CD4-positive, alpha-beta T cell treated with Interleukin-21 for 1 hour (primary cell): ENCODE measurements at places on chromosomes 13 and 19.

- DNase-seq = no peak
These were observed 22.8 kb upstream of the NDUFS7 start for GRCh38 chr19:1360818-1361461.

GRCh38 chr13:108859197-108860012 is 230.0 kb downstream of the MYO16 start:
- DNase-seq = no peak

DNA sequence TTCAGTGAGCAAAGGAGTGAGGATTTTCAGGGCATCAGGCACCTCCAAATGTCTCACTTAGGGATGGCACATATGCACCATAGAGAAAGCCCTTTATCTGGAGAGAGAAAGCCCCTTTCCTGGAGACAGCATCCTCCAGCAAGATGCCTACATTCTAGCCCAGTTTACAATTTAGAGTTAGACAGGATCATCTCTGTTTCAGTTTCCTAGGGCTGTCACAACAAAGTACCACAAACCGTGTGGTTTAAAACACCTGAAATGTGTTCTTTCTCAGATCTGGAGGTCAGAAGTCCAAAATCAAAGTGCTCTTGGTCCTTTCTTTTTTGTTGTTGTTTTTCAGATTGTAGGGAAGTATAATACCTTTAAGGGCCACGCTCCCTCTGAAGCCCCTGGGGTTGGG is 61.8 kb downstream of the MBNL2 start:
- no peak for DNase-seq

GRCh38 chr13:108525827-108526226 is 103.6 kb upstream of the MYO16 start:
- DNase-seq = no peak

GRCh38 chr13:81927347-81927746 is 1586.4 kb upstream of the SPRY2 start:
- no peak for DNase-seq

- no peak for DNase-seq
These were observed 95.5 kb upstream of the RNF113B start for GRCh38 chr13:98272549-98272948.

- no peak for DNase-seq
These were observed 33.4 kb downstream of the PEPD start for GRCh38 chr19:33487901-33488800.

DNA sequence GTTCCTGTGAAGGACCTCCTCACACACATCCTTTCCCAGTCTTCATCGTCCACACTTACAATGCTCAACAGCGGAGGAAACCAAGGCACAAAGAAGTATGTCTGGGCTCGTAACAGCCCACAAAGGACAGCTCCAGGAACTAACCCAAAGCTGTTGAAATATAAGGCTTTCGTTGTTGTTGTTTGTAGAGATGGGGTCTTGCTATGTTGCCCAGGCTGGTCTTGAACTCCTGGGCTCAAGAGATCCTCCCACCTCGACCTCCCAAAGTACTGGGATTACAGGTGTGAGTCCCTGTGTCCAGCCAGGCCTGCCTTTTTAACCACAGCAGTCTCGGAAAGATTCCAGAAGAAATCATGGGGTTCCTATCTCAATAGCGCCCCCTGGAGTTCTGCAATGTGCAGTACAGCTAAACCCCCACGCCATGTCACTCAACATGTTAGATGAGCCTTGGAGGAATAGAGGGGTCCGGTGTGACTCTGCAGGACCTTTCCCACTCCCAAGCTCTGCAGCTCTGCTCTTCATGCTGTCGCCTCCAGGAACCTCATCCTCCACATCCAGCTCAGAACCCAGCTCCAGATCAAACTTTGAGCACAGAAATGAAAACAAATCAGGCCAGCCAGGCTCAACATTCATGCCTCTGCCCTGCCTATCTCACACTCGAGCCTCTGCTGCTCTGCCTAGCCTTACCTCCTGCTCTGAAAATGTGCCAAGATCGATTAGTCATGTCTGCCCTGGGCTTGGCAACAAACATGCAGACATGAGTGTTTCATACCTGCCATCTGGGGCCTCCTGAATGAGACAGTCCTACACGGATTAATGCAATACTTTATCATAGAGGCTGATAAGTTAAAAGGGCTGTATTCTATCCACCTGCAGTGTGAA is 7.5 kb downstream of the PLA2G4C start:
- peak; percentile 39 for DNase-seq

GRCh38 chr13:113851826-113852535 is 11.9 kb downstream of the GAS6 start:
- DNase-seq = no peak

DNA sequence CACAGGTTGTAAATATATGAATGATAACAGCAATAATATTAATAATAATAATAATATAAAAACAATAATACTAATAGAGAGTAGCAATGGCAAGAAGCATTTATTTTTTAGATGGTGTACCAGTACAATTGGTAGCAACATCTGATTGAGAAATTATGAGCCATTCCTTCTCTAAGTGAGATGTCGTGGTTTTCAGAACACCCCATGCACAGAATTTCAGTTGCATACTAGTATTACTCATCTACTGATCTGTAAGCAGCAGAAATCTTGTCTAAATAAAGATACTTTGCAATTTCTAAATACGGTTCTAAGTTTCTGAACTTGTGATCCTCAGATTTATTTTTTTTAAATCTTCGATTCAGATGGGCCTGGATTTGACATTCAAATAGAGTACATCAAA is 788.0 kb upstream of the ATXN8OS start:
- no peak for DNase-seq

DNA sequence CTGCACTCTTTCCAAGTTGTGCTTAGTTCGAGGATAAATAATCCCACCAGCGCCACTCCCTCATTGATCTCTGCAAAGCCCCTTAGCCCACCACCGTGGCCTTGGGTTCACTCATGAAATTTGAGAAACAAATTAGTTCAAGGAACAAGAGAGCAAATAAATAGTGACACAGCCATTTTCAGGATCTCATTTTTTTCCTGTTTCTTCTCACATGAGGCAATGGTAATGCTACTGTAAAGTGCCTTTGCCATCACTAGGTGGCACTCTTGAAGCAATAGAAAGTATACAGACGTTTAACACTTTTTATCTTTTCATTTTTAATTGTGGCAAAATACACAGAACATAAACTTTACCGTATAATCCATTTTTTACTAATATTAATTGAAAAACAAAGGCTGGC is 76.8 kb upstream of the ZNF835 start:
- DNase-seq = no peak

DNA sequence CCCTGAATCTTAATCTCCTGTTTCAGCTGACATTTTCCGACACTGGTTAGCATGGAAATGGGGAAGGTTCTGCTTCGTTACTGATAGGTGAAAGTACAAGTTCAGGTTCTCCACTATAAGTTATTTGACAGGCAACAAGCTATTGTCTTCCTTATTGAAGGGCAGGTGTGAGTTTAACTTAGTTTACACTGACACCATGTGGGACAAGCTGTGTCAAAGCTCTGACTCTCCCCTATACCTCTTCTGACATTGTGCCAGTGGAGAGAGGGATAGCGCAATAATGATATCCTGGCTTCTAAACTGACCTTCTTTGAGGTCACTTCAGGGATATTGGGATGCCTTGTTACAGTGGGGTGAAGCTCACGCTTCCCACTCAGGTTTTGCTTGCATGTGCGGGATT is 587.0 kb upstream of the SLITRK5 start:
- DNase-seq = no peak

DNA sequence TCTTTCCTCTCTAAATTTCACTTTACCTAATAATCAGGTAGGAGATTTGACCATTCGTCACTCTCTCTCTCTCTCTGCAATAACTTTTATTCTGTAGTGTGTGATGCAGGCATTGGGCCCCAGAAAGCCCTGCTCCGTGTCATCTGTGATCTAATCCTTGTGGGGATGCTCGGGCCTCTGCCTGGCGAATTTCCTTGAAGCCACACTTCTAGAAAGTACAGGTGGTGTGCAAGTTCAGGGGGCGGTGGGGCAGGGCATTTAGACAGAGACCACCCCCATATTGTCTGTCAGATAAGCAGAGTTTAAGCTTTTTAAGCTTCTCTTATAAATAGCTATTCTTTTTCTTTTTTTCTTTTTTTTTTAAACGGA is 53.4 kb upstream of the GPR12 start:
- no peak for DNase-seq

GRCh38 chr19:44587963-44588770 is 25.2 kb upstream of the IGSF23 start:
- no peak for DNase-seq

GRCh38 chr19:43560687-43561086 is 14.6 kb downstream of the XRCC1 start:
- DNase-seq = no peak

GRCh38 chr13:112956571-112957294 is 12.3 kb upstream of the MCF2L start:
- DNase-seq = no peak

GRCh38 chr19:12244370-12244769 is 50.3 kb downstream of the ZNF44 start:
- DNase-seq = no peak

- DNase-seq = no peak
These were observed 235.1 kb upstream of the MIR17HG start for GRCh38 chr13:91112201-91112923.

DNA sequence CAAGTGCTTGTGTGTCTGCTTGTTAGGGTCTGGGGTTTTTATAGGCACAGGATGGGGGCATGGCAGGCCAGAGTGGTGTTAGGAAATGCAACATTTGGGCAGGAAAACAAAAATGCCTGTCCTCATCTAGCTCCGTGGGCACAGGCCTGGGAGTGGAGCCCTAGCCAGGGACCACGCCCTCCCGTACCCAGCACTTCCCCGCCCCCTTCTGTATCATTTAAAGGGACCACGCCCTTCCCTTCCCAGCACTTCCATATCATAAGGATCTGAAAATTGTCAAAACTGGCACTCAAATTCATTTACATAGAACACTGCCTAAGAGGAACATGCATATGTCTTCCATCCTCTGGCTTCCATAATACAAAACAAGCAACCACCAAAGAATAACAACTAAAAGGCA is 185.8 kb downstream of the B3GLCT start:
- no peak for DNase-seq

DNA sequence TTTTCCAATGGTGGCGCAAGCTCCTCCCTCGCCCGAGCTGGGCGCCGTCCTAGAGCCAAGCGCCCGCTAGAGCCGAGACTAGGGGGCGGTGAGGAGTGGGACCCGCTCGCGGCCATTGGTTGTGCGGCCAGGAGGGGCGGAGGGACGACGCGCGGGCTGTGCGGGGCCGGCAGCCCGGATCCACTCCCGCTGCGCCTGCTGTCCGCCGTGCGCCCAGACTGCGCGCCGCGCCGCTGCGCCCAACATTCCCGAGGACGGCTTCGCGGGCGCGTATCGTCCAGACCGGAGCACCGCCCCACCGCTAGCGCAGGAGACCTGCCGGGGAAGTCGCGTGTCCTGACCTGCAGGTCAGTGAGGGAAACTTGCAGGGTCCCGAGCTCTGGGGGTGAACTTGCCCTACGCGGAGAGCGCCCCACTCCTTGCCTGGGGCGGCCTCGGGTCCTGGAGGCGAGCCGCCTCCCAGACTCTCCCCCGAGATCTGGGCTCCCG is at the start of gene SERTM1:
Gene SERTM1, plus strand, starts transcription at position 183 of the 489 bp plus-strand sequence. CDS start 21,059 bp downstream, outside the sequence.
- DNase-seq = no peak

DNA sequence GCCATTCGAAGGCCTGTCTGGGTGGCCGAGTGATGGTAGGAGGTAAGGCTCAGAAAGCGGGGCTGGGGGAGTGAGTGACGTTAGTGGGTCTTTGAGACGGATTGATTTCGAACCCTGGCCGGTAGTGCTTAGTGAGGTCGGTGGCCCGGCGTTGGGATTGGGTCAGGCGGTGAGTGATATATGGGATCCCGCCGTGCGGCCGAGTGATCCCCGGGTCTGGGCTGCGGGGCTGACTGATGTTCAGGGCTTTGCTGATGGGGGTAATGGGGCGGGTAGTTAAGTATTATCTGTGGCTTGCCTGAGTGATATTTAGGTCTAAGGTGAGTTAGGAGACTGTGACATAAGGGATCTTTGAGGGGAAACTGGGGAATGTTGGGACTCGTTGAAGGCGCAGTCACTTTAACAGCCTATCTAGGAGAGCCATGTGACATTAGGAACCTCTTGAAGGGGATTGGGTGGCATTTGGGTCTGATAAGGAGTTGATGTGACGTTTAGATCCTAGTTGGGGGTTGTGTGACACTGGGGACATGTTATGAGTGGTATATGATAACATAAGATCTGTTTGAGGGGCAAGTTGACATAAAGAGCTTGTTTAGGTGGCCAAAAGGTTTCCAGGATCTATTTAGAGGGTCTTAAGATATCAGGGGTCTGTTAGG is 543 bp downstream of the PSMC4 start:
- DNase-seq = no peak

DNA sequence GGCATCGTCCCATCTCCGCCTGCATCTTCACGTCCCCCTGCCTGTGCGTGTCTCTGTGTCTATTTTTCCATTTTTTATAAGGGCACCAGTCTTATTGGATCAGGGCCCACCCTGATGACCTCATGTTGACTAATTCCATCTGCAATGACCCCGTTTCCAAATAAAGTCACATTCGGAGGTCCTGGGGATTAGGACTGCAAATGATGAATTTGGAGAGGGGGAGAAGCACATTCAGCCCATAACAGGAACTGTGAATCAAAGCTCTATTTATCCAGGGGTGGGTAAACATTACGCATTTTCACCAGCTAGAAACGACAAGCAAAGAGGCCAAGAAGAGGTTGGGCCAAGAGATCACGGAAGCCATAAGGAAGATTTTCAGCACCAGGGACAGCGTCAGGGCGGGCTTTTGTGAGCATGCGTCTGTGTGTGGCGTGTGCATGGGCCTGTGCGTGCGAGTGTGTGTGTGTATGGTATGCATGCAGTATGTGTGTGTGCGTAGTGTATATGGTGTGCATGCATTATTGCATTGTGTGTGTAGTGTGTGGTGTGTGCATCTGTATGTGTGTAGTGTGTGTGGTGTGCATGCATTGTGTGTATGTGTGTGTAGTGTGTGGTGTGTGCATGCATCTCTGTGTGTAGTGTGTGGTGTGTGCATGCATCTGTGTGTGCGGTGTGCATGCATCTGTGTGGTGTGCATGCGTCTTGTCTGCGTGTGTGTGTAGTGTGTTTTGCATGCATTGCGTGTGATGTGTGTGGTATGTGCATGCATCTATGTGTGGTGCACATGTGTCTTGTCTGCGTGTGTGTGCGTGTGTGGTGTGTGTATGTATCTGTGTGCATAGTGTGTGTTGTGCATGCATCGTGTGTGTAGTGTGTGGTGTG is 19.6 kb downstream of the CELF5 start:
- peak; percentile 38 for DNase-seq

DNA sequence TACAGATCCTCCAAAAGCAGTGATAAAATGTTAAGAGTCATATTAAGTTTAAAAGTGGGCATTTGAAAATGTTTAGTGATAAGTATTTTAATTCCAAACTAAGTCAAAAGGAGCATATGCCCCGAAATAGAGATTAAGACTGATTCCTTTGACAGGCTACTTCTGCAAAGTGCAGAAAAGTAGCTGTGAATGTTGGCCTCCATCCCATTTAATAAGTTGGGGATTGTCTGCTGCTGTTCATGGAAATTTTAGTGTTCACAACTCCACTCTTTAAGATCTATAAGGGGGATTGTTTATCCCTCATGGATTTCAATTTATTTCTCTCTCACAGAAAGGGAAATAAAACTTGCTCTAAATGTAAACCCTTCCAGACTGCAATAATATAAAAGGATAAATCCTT is 278.3 kb downstream of the KCTD12 start:
- no peak for DNase-seq

GRCh38 chr19:3981373-3981735 is 3.9 kb downstream of the EEF2 start:
- no peak for DNase-seq
